ENCODE measurements at places on chromosomes 11 and 22.

DNA sequence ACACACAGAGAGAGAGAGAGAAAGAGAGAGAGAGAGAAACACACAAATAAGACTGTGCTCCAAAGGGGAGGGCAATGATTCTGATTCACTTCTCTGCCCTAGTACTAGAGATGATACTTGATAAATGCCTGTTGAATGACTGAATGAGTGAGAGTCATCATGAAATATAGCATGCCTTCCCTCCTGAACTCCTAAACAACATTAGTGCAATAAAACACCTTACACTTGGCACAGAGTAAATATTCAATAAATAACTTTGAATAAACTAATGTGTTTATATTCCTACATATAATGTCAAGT, 511.2 kb upstream of the RAG2 start:
- DNase-seq: no peak

- DNase-seq: no peak
Measured at GRCh38 chr11:9461760-9462134, 935 bp downstream of the ZNF143 start.

DNA sequence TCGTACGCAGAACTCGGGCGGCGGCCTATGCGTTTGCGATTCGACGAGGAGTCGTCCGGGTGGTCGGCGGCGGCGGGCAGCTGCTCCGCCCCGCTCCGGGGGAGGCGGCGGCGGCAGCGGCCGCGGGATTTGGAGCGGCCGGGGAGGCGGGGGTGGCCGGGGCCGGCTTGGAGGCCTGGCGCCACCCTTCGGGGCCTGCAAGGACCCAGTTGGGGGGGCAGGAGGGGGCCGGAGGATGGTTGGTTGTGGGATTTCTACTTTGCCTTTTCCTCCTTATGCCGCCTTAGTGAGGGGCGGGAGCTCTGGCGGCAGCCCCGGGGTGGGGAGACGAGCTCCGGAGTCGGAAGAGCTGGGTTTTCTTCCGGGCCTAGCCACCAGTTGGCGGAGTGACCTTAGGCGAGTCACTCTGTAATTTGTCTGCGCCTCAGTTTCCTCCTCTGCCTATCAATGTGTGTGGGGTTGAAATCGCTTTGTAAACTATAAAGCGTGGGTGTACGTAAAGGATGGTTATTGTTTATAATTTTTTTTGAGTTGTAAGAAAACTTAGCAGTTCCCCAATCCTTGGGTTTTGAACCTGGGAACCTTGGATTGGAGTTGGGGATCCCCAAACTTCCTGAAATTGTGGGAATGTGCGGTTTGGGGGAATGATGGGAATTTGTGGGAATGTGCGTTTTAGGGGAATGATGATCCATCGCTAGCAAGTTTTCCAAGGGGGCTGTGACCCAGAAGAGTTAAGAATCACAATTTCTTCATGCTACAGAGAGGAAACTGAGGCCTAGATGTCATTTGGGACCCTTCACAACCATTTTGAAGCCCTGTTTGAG, 679 bp downstream of the TUG1 start:
- peak; percentile 19 for DNase-seq

DNA sequence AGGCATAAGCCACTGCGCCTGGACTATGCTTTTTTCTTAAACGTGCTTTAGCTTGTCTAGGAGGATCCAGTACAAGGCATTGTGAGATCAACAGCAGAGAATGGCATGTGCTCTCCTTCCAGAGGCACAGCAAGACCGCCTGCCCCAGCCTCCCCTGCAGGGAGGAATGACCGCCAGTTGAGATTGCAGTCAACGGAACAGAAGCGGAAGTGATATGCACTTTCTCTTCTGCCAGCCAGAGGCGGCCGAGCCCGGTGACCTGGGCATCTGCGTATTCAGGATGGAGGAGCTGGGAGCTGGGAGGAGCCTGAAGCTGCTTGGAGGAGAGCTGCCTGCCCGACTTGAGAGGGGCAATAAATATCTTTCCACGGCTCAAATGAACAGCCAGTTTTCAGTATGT, 243.0 kb downstream of the CTTN start:
- DNase-seq: no peak

GRCh38 chr22:45867906-45868555, 108.9 kb downstream of the WNT7B start:
- DNase-seq: no peak

DNA sequence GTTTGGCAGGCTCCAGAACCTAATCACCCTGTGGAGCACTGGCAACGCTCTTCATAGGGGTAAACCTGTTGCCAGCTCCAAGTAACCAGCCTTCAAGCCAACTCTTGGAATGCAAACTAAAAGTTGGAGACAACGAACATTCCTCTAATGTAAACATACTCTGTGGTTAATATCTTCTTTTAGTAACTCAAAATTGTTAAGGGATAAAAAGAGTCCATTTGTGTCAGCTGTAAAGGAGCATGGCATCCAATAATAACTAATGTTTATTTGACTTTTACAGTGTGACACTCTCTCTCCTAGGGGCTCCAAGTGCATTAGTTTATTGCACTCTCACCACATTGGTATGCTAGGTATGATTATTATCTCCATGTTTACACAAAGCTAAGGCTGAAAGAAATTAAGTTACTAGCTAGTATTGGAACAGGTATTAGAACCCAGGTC, 31.0 kb upstream of the AMOTL1 start:
- no peak for DNase-seq

DNA sequence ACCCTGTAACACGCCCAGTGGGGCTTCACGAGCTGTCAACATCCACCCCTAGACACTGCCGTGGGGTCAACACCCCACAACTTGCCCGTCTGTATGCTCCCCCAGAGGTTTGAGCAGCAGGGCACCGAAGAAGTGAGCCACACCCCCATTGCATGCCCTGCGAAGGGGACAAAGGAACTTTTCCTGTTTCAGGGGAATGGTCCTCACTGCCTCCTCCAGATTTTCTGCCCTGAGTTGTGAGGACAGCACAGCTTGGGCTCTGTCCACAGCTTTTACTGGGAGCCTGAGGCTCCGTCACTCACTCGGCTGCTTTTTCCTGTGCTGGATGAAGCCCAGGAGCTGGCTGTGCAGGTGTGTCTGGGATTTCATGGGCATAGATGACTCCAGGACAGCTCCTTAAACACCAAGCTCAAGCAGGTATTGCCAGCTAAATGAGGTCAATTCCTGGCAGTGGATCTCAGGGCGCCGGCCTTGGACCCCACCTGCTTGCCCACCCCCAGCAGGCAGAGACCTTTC, 40.2 kb upstream of the CCDC188 start:
- DNase-seq: no peak

DNA sequence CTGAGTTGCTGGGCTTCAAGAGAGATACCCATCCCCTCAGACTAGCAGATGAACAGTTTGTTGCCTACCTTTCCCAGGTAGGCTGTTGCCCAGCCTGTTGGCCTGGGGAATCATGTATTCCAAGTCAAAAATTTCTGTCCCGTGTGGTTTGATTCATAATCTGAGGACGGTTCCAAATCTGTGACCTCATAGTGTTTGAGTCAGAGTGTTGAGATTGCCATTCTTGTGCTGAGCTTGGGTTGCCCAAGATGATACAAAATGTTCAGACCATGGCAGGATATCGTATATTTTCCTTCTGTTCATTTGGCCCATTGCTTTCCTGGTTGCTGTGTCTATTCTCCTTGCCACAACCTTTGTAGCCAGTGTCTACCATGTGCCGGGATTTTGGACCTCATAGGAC, 64.3 kb downstream of the CYB5R2 start:
- no peak for DNase-seq

DNA sequence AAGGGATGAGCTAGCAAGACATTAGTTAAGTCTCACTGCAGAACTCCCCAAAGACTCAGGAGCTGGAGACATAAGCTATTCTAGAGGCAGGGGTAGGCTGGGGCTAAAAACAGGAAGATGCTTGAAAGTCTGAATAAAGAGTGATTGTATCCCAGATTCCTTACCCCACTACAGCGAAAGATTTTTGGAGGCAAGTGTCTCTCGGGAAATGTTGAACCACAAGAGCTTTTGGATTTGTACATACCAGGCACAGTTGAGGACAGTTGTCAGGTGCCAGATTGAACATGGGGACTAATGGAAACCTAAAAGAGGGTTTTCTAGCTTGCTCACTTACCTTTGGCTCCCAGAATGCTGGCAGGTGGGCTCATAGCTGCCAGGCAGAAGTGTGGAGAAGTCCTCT, 43.5 kb upstream of the OR9Q1 start:
- DNase-seq: no peak

DNA sequence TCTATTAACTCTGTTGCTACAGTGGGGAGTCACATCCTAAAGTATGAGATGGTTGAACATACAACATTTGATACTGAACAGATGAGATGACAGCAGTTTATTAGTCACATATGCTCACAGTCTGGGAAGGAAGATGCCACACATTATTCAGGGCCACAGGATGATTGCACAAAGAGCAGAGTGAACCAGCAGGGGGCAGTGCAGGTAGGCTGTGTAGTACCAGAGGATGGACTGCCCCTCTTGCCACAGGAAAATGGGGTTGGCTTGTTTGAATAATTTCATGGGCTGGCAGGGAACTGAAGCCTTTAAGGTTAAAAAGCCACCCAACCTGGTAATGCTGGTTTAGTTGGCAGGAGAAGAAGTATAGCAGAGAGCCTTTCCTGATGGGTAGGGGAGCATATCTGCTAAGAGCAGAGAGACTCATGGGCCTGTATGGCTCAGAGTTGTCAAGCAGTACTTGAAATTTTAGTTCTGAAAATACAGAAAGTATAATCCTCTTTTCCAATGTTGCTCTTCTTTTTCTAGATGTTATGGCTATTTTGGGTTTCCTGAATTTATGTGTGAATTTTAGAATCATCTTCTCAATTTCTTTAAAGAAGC, 180.4 kb upstream of the B3GAT1 start:
- DNase-seq: no peak

DNA sequence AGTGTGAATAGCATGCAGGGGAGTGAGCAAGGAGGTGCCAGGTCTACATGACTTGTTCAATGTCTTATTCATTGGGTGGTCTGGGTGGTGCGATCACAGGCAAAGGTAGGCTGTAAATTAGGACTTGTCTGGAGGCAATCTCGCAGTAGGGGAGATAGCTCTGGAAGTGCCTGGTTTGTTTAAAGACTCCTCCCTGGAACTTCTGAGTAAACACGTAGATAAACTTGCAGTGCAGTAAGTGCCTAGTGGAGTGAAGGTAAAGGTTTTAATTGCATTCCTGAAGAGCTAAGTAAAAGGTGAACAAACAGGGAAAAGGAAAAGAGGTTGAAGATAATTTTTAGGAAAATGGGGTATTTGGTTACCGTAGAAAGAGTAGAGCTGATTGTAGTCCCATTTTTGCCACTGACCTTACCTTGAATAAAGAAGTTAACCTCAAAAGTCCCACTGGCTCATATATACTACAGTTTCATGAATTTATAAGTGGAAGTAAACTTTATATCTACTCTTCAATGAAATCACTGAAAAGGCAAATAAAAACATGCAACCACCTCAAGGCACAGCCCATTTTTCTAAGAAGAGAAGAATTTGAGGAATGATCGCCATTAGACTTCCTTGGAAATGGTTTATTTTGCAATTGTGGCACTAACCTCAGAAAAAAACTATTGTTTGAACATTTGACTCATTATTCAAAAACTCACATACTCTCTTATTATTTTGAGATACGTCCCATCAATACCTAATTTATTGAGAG, 44.3 kb downstream of the AASDHPPT start:
- DNase-seq: no peak

DNA sequence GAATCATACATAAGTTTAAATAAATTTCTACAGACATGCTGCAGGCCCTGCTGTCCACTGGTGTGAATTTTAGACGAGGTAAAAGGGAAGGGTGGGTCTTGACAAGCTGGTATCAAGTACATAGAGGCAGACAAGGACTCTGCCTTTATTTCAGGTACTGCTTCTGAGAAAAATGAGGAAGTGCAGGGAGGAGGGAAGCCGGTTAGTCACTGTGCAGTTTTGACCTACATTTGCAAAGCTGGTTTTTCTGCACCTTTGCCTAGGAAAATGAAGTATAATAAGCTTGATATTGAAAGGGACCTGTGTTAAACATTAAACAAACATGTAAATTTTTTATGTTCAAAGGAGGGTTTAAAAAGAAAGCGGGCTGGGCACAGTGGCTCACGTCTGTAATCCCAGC, 24.6 kb downstream of the TMEM45B start:
- no peak for DNase-seq

GRCh38 chr11:63445720-63446119, 45.2 kb downstream of the PLAAT5 start:
- DNase-seq: no peak

DNA sequence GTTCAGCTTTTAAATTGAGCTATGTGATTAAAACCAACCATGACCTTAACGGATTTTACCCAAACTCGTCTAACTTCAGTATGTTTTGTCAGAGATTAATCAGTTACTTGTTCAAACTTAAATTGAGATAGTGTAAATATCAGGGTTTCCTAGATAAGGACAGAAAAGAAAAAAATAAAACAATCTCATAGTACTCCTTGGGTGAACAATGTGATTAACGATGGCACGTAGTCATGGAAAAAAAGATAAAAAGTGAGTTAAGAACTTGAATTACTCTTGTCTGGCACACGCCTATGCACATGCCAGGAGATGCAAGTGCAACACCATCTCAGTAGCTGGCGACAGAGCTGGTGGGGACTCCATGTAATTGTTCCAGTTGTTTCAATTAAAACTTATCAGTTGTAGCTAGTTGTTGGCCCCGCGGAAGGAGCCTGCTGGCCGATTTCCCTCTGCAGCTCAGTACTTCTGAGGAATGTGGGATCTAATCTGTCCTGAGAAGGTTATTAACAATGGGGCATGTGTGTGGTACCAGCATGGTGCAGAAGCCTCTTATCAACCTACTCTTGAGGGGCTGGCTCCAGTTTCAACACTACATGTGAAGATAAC, 3.0 kb downstream of the RASSF10 start:
- no peak for DNase-seq

DNA sequence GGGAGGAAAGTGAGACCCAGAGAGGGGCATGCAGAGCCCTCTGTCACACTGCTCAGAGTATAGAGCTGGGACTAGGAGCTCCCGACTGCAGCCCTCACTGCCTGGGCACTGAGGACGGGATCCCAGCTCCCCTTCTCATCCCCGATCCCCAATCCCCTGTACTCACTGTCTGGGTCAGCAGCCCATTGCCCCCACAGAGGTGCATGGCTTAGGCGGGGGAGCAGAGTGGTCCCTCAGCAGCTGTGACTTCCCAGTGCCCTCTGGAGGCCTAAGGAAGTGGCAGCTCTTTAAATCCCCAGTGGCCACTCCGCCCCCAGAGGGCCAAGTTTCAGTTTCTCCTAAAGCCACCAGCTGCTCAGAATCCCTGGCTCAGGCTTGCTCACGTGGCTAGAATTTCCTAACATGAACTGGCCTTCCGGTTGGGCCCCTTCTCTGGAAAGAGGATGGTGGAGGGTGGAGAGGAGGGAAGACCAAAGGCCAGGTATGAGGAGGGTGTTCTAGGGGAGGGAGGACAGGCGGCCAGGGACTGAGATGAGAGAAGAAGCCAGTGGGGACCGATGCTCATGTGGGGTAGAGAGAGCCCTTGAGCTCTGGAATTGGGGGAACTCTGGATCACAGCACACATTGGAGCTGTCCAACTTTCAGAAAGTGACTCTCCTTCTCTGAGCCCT, at the start of gene BATF2:
BATF2 (minus strand) TSS at position 262 of the 671 bp plus-strand sequence; CDS start at position 205, 57 bp downstream.
- DNase-seq: peak; percentile 71

DNA sequence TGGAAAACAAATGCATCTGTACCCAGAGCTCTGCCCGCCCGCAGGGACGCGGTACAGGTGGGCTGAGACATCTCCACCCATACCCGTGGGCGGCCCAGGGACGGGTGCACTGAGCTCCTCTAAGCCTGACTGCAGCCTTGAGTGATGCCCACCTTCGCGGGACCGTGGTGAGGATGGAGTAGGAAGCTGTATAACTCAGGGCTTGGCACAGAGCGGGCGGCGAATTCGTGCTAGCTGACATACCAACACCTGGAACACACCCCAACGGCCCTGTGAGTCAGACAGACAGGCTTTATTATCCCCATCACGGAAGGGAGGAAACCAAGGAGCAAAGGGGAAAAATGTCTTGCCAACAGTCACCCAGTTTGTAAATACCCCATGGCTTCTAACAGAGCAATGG, 61.9 kb downstream of the SMCO4 start:
- DNase-seq: no peak

Data from NCI-H2171 treated with DMSO at 0.1 percent for 48 hours (cell line).